Activated naive CD4-positive, alpha-beta T cell treated with Interleukin-2 at 50 U/mL for 16 hours (primary cell): ENCODE measurements at places on chromosomes 11 and 22.
A peak's percentile ranks its signal among the peaks of the same experiment; 100 is the strongest.

GRCh38 chr11:12086271-12087074 is 23.9 kb upstream of the MICAL2 start:
- no peak for DNase-seq

DNA sequence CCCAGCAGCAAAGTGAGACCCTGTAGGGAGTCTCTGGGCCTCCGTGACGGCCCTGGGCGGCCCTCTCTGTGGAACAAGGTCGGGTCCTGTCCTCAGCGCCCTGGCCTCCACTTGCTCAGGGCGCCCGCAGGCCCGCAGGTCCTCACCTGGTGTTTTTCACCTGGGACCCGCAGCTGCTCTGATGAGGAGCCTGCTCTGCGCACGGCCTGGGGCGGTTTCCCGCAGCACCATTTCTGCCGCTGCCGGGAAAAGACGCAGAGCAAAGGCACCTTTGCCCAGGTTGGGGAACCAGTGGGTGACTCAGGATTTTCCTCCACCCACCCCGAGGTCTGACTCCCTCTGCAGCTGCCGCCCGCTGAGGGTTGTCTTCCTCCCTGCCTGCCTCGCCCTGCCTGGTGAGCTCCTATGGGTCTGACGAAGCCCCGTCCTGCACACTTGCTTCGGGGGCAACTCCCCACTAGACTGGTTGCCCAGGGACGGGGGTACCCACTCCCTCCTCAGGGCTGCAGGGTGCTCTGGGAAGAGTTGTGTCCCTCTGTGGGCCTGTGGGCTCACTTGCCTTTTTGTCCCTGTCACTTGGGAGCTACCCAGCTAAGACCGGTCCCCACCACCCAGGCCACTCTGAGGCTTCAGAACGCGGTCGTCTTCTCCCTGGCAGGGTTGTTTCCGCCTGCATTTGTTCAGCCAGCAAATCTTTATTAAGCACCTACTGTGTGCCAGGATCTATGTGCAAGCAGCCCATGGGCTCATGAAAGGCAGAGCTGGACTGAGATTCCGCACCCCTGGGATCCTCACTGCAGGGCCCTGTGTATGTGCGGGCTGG is 89.5 kb downstream of the KCNQ1 start:
- DNase-seq, result no peak

DNA sequence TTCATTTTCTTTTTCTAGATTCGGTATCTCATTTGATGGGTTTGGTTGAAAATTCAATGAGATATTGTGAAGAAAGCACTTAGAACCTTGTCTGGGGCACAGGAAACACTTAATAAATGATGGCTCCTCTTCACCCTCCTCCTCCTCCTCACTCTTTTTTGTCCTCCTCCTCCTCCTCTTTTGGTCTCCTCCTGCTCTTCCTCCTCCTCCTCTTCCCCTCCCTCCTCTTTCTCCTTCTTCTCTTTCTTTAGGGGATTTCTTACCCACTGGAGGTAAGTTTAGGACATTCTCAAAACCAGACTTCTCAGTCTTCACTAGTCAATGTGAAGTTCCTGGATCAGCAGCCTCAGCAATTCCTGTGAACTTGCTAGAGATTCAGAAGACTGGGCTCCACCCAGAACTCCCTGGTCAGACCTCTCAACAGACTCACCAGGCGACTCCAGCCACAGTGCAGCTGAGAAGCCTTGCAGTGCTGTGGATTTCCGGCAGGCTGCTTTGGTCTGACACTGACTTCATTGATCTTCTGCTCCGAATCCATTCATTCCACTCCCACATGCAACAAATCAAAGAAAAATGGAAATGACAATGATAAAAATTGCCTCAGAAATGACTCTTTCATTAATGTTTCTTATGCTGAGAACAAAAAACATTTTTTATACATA is 368.6 kb upstream of the B3GAT1 start:
- DNase-seq, result no peak

DNA sequence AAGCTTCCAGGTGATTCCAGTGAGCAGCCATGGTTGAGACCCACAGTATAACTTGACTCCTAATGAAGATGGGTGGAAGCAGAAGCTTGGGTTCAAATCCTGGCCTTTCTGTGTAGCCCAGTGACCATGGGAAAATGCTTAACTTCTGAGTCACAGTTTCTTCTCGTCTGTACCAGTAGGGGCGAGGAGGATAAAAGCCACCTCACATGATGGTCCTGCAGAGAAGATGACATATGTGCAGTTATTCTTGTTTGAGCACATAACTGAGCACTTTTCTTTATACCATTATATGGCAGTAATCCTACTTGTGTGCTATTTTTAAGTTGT is 4.9 kb downstream of the TMEM109 start:
- no peak for DNase-seq

DNA sequence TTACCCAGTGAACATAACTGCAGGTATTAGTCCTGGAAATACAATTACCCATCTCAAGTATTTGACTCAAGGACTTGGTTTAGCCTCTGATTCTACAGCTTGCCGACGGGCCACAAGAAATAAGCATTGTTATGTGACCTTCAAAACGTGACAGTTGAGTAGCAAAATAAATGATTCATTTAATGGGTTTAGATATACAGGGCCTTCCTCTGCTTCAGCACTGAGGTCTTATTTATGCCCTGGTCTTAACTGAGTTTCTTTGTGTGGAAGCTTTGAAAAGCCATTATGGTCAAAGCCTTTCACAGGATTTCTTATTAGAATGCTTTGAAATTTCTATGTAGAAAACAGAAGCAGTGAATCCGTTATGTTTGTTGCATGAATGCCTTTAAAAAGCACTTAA is 899.2 kb upstream of the API5 start:
- DNase-seq, result no peak

DNA sequence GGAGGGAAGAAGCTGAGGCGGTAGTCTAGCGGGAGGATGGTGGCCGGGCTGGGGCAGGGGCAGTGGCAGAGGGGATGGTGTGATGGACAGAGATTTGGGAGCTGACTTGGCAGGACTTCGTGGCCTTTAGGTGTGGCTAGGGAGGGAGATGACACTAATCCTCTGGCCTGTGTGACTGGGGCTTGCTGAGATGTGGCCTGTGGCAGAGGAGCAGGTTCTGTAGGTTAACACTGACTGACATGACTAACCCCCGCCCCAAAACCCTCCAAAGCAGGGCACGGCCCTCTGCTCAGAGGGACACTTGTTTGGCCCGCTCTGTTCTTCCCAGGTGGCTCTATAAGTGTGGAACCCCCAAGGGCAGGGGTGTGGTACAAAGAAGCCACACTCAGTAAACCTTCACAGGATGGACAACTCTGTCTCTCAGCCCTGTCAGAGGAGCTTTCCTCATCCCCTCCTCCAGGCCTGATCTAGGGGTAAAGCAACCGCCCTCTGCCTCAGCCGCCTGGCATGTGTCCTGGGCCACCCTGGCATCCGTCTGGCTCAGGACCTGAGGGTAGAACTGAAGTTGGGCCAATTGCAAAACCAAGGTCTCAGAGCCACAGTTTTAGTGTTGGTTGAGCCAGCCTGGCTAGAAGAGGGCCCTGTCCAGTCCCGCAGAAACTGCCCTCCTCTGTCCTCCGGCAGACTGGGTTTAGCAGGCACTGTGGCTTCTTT is 15.6 kb downstream of the TOM1 start:
- no peak for DNase-seq

DNA sequence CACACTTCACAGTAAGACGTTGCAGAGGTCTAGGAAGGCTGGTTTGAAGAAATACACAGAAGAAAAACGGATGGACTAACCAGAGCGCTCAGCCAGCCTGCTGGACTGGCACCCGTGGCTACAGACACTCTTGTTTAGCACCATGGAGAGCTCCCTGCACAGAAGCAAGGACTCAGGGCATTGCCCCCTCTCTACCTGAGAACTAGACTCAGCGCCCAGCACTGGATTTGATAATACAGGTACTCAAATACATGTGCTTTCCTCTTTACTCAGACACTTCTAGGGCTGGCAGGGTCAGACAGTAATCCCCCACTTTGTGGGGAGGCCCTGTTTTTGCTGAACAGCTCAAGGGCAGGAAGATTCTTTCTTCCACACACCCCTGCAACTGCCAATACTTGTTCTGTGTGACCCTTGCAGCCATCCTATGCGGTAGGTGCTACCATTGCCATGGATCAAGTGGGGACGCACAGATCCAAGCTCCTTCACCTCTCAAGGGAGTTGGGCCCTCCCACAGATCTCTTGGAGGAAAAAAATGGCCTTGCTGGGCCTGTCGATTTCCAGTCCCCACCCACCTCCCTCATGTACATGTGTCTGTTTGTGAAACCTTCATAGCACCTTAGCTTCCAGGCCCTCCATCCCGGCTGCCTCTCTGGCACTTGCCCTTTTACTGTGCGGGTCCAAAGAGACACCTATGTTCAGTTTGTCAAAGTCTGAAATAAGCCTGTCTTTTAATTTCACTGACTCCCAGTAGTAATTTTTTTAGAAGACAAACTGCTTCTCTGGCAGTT is 5.1 kb upstream of the P2RX6 start:
- no peak for DNase-seq

DNA sequence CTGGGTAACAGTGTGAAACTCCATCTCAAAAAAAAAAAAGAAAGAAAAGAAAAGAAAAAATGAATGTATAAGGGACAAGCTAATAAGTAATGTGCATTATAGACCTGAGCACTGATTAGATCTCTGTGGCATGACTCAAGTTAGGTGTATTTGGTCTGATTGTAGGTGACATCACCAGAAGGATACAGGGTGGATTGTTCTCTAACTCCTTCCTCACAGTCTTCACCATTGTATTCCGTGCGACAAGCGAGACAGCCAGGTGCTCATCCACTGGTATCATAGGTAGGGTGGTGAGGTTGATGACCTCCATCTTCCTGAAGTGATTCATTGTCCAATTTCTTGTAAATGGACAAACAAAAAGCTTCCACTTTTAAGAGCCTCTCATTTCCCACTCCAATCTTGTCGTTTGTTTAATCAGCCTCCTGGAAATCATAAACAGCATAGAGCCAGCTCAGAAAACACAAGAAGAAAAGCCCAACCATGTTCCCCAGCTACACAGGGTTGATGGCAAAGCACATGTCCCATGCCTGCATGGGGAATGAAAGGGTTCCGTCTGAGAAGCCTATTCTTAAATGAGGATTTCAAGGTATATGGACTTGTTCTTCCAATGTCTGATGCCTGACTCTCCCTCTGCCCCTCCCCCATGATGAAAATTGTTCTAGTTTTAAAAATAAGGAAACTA is 6.2 kb downstream of the FAM227A start:
- DNase-seq, result no peak

GRCh38 chr11:6452219-6452618 is 11.4 kb upstream of the HPX start:
- no peak for DNase-seq

GRCh38 chr11:44623341-44623730 is 57.9 kb downstream of the CD82 start:
- DNase-seq, result peak; percentile 2

GRCh38 chr11:47899801-47900200 is 51.7 kb upstream of the NUP160 start:
- no peak for DNase-seq

DNA sequence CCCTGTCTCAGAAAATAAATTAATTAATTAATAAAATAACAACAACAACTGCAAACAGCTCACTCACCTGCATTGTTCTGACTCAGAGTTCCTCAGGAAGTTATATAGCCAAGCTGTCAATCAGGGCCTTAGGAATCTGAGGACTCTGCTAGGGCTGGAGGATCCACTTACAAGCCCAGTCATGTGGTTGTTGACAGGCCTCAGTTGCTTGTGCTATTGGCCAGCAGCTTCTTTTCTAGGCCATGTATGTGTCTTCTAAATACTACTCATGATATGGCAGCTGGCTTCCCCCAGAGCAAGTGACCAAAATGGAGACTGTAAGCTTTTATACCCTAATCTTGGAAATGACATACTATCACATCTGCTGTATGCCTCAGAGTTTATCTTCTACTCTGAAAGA is 20.8 kb upstream of the ATP5MG start:
- no peak for DNase-seq

DNA sequence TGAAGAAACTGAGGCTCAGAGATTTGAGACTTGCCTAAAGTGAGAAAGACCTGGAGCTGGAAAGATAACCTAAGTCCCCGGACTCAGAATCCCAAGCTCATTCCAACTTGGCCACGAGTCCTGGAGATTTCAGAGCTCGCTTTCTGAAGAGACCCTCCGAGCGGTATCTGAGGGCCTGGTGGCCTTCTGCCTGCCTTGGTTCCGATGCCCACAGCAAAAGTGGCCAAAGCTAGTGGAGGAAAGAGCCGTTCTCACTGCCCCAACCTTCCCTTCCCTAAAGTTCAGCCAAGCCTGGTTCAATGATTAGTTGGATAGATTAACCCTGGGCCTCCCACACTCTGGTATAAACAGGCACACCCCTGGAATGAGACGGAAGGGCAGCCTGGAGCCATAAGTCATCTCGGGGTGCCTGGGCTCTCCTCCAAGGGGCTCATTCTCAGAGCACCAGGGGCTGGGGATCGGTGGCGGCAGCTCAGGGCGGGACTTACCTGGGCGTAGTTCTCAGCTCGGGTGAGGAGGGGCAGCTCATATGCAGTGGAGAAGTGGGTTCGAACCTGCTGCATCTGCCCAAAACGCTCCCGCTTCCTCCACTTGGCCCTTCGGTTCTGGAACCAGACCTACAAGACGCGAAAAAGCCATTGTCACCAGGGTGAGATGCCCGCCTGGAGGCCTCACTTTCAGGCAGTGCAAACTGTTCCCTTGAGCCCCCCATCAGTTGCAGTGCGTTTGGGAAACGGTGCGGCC is 42.8 kb downstream of the ALX4 start:
- DNase-seq, result no peak

DNA sequence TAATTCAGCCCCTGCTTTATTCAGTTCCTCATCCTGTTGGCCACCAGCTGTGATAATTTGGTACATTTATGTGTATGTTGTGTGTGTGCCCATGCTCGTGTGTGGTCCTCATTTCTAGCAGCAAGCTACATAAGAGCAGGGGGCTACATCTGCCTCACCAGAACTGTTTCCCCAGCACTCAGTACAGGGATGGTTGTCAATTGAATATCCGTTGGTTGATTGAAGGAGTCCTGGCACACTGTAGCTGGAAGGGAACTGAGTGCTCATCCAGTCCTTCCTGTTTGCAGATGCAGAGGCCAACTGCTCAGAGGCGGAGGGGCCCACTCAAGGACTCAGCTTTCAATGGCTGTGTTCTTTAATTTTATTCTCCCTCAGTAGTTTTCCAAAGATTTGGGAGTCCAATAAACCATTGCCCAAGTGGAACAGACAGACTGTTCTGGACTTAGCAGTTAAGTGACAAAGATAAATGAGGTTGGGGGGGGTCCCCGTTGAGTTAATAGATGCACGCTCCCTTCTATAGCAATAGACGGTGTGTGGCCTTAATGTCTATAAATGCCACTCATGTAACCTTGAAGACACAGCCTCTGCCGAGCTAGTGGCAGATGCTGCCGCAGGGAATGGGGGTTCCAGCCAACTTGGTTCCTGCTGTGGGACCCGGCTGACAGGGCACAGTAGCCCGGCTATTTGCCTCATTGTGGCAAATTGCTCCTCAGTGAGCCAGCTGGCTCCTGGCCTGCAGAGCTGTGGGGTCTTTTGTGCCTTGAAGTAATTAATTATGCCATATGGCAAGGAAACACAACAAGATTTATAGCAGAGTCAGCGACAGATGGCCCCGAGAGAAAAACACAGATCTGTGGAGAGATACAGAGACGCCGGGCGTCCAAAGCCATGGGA is 71.4 kb upstream of the GRK3 start:
- DNase-seq, result no peak
